Esophagus squamous epithelium (tissue), 5 donors: ENCODE measurements at places on chromosomes 7 and 10. TPM values are rescaled to one million over a fixed set of nuclear protein-coding genes. Genes with fewer than 3 reads are reported as not detected.
A peak's percentile ranks its signal among the peaks of the same experiment; 100 is the strongest.

- no peak for DNase-seq
- no peaks in the 10 kb centered on the region for H3K27me3 ChIP-seq
- H3K4me3 ChIP-seq, result no peak overlapping the region
- H3K27ac ChIP-seq, result no peak overlapping the region
- no peaks in the 10 kb centered on the region for H3K4me1 ChIP-seq
- no peaks in the 10 kb centered on the region for H3K36me3 ChIP-seq
These were observed 393.6 kb upstream of the STEAP1 start for GRCh38 chr7:89760690-89761089.

DNA sequence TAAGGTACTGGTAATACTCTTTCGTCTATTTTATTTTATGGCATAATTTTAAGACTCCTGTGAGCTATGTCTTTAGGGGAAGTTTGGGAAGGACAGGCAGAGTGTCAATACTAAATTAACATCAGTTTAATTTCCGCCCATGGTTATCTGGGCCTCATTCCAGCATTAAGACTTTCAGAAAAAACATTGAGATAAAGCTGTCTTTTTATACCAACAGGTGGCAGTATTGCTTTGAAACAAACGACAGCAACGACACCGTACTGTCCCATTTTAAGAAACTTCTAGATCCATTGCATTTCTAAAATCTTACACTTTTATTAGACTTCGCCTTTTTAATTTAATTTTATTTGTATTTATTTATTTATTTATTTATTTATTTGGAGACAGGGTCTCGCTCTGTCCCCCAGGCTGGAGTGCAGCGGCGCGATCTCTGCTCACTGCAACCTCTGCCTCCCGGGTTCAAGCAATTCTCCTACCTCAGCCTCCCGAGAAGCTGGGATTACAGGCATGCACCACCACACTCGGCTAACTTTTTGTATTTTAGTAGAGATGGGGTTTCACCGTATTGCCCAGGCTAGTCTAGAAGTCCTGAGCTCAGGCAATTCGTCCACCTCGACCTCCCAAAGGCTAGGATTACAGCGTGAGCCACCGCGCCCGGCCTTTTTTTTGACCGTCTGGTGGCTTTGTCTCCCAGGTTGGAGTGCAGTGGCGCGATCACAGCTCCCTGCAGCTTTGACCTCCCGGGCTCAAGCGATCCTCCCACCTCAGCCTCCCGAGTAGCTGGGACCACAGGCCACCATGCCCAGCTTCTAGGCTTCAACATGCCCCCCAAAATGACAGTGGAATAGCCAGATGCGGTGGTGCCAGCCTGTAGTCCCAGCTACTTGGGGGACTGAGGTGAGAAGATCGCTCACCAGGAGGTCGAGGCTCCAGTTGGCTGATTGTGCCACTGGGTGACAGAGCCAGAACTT, 78.7 kb upstream of the C1GALT1 start:
- H3K36me3 ChIP-seq, result no peaks in the 10 kb centered on the region
- H3K4me1 ChIP-seq, result peaks cover 15% of the 10 kb centered on the region
- peak overlapping the region; percentile 66 for H3K27ac ChIP-seq
- no peaks in the 10 kb centered on the region for H3K27me3 ChIP-seq

Gene ANKRD16
- total RNA-seq, result 2.8 TPM

Gene GRB10
- 35.1 TPM for total RNA-seq

GRCh38 chr10:95814011-95814727, 58.2 kb downstream of the ENTPD1 start:
- peak overlapping the region; percentile 70 for H3K27ac ChIP-seq
- peaks cover 5% of the 10 kb centered on the region for H3K4me1 ChIP-seq
- no peak for DNase-seq
- no peaks in the 10 kb centered on the region for H3K36me3 ChIP-seq
- H3K27me3 ChIP-seq, result no peaks in the 10 kb centered on the region

- H3K36me3 ChIP-seq, result no peaks in the 10 kb centered on the region
- H3K4me1 ChIP-seq, result peaks cover 4% of the 10 kb centered on the region
- no peak overlapping the region for H3K27ac ChIP-seq
- no peak for DNase-seq
- H3K4me3 ChIP-seq, result no peak overlapping the region
These were observed 13.7 kb downstream of the BPGM start for GRCh38 chr7:134660242-134660785.

DNA sequence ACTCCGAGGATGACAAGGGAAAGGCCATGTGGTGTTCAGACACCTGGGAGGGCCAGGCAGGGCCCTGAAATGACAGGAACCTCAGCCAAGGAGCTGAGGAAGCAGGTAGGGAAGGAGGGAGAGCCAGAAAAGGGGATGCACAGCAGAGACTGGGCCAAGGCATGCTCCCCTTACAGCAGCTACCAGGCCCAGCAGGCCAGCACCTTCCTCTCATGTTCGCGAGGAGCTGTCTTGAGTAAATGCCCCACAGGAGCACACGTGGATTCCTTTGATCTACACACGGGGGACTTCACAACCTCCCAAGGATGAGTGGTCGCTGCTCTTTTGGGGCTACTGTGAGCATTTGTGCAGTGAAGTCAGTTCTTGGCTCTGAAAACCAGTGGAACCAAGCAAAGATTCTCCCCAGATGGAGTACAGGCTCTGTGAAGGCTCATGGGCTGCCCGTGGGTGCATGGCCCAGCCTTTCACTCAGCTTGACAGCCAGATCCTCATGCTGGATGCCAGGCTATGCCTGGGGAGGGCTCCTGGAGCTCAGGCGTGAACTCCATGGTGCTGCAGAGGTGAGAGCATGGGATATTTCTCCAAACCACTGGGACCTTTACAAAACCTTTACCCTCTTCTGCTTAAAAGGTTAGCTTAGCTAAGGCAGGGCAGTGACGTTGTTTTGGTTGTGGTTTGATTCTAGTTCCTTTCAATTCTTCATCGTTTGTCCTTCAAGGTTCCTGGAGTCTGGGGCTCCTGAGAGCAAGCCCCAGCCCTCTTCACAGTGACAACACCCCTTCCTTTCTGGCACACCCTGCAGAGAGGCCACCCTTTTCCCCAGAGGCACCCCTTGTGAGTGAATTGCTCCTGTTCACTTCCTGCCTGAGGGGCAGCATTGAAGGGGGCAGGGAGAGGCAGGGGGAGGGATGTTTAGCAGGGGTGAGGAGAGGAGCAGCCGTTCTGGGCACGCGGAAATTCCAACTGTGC, 74.2 kb upstream of the ZPBP start:
- no peaks in the 10 kb centered on the region for H3K27me3 ChIP-seq
- H3K36me3 ChIP-seq, result no peaks in the 10 kb centered on the region
- no peak for DNase-seq
- no peak overlapping the region for H3K27ac ChIP-seq
- no peaks in the 10 kb centered on the region for H3K4me1 ChIP-seq

Gene OR2A1
- not detected for total RNA-seq

- peaks cover 6% of the 10 kb centered on the region for H3K4me1 ChIP-seq
- no peak overlapping the region for H3K4me3 ChIP-seq
- no peak overlapping the region for H3K27ac ChIP-seq
- peaks cover 41% of the 10 kb centered on the region for H3K36me3 ChIP-seq
These were observed 78.8 kb downstream of the FGFR2 start for GRCh38 chr10:121519411-121519810.

DNA sequence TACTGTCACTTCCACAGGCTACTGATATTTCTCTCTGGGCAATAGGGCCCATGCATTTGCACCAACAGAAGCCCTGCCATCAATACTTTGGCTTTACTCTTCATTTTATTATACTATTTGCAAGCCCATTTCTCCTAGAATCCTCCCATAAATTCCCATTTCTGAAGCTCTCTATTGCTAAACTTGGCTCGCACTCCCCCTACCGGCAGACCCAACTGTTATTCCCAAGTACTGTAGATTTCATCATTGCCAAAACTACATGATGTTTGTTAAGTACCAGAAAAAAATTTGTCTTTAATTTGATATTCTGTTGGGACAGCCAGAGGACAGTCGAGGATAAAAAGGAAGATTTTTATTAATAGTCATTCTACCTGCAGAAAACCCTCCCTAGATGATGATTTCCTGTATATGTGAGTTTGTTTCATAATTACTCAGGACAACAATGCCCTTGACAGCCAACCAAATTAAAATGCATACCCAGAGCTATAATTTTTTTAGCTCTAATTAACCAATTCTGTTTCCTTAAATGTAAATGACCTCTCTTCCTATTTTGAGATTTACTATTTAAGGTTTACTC, 298.6 kb downstream of the REEP3 start:
- H3K27me3 ChIP-seq, result no peaks in the 10 kb centered on the region
- no peaks in the 10 kb centered on the region for H3K4me1 ChIP-seq
- no peaks in the 10 kb centered on the region for H3K36me3 ChIP-seq
- H3K4me3 ChIP-seq, result no peak overlapping the region
- DNase-seq, result no peak

Gene TMEM176A
- 2.5 TPM for total RNA-seq

Gene CASTOR2
- total RNA-seq, result 7.5 TPM

DNA sequence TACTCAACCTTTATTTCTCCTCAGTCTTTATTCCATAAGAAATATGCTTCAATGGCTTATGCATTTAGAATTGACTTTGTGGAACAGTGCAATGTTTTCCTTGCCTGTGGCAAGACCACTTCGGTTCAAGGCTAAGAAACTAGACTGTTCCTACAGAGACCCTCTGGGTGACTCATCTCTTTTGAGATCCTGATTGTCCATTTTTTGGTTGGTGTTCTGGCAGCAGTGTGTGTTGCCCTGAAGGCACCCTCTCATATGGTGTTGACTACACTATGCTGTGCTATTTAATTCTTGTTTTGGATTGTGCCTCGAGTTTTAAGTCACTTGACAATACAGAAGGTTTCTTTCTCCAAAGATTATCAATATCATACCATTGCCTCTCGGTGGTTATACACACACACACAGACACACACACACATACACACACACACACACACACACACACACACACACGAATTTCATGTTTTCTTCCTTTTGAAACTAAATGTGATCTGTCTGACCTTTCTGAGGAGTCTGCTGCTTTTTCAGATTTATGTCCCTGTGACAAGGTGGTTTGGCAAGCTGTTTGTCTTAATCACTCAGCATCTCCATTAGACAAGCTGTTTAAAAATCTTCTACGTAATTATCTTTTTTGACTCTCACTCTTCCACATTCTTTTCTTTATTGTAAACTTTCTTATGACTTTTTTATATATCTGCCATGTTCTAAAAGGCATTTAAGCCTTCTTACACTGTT, 187.2 kb downstream of the VTI1A start:
- H3K27ac ChIP-seq, result no peak overlapping the region
- no peak overlapping the region for H3K4me3 ChIP-seq
- no peak for DNase-seq
- no peaks in the 10 kb centered on the region for H3K4me1 ChIP-seq
- H3K36me3 ChIP-seq, result no peaks in the 10 kb centered on the region

Gene AKR1E2
- total RNA-seq, result not detected

DNA sequence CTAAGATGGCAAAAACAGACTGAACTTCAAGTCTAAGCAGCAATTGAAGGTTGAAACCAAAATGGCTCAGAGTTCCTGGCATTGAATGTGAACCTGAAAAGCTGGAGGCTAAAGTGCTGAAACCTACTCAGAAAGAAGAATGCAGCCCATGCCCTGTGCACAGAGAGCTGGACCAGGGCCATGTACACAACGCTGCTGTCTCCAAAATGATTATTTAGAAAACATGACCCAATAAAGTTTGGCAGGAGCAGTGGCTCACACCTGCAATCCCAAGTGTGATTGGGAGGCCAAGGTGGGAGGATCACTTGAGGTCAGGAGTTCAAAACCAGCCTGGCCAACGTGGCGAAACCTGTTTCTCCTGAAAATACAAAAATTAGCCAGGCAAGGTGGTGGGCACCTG, 158.9 kb downstream of the AKR1D1 start:
- no peaks in the 10 kb centered on the region for H3K4me1 ChIP-seq
- no peak overlapping the region for H3K4me3 ChIP-seq
- no peaks in the 10 kb centered on the region for H3K36me3 ChIP-seq
- H3K27ac ChIP-seq, result no peak overlapping the region

Gene TOMM7
- total RNA-seq, result 95.3 TPM

Gene UNCX
- not detected for total RNA-seq
